ENCODE measurements at places on chromosomes 12 and 14.

DNA sequence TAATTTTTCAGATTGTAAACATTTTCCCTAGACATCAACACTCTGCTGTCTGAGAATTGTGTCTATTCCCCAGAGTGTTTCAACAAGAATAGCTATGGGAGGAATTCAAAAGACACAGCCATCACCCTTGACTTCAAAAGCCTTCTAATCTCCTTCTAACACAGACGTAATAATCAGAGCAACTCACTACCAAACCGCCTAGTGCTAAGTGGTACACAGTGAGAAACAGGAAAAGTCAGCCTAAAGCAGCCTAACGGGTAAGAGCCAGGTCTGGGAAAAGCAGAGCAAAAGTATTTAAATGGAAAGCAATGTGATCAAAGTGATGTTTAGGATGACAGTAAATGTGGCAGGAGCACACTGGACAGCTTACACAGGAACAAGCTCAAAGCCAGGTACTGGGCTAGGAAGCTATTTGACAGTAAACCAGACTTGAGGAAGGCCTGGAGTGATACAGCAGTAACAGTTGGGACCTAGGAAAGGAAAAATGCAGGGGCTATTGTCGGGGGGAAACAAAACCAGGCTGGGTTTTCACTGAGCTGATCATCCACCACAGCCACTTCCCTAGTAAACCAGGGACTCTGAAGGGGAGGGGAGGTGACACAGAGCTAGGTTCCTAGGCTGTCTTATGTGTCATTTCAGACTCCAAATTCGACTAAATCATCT is 29.4 kb downstream of the CORO1C start:
- DNase-seq, result no peak

DNA sequence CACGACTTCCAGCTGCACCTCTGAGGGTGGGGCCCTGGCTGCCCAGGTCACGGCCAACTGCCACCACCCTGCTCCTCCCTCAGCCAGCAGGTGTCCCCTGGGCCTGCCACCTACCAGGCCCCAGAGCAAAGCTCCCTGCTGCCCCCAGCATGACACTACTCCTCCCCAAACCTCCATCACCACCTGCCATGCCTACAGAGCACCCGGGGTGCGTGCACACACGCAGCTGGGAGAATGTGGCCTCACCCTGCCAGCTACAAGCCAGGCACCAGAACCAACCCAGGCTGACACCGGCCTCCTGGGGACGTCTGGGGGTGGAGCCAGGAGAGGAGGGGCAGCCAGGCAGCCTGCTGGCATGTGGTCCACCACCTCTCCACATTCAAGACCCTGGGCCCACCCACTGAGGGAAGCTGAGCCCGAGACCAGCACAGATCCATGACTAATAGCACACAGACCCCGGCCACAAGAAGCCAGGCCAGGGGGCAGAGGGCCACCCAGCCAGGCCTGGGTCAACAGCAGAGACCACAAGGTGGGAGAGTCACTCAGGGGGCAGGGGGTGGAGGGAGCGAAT is 3.4 kb downstream of the JAG2 start:
- no peak for DNase-seq

DNA sequence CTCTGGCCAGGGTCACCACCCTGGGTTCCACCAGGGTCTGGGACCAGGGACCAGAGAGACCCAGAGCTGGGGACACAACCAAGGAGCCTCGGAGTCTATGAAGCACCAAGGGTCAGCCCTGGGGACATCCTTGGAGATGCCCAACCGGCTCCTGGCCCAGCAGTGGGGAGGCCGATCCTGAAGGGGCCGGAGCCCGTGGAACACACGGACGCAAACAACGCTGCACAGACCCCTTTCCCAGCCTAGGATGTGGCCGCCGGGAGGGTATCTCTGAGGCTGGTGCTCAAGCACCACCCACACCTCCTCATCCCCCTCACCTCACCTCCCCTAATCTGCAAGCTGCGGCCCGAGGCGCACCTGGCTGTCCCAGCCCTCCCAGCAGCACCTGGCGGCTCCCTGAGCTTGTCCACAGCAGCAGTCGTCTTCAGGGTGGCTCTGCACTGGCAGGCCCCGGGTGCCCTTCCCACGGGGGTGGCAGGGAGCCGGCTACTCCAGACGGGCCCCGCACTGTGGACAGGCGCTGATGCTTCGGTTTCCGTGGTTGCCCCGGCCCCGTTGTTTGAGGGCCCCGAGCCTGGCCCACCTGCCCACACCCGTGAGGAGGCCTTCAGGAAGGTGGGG is 146.8 kb upstream of the C14orf180 start:
- DNase-seq, result no peak

- DNase-seq, result no peak
These were observed 65.9 kb upstream of the NUDT4 start for GRCh38 chr12:93311827-93312226.
